NCI-H1436 treated with DMSO at 0.1 percent for 48 hours (cell line): ENCODE measurements at places on chromosomes 16 and 17.

- no peak for DNase-seq
Measured at GRCh38 chr17:56297184-56297583, 143.9 kb downstream of the ANKFN1 start.

- DNase-seq, result no peak
Measured at GRCh38 chr17:81549031-81549557, 3.1 kb downstream of the FAAP100 start.

- DNase-seq, result no peak
Measured at GRCh38 chr16:17452922-17453321, 17.8 kb downstream of the XYLT1 start.

DNA sequence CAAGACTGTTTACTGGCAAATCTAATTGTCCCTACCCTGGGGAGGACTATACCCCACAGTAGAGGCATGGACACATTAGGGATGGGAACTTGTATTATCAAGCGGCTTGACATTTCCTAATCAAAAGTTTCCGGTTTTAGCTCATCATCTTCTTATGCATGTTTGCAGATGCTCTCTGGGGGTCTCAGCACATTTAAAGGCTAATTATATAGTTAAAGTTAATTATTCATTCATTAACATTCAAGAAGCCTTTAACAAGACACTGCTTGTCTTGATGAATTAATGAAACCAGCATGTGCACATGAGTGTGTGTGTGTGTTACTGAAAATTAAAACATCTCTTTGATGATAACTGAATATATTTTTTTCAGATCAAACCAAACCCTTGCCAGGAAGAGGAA is 377.1 kb downstream of the GRIN2A start:
- no peak for DNase-seq

DNA sequence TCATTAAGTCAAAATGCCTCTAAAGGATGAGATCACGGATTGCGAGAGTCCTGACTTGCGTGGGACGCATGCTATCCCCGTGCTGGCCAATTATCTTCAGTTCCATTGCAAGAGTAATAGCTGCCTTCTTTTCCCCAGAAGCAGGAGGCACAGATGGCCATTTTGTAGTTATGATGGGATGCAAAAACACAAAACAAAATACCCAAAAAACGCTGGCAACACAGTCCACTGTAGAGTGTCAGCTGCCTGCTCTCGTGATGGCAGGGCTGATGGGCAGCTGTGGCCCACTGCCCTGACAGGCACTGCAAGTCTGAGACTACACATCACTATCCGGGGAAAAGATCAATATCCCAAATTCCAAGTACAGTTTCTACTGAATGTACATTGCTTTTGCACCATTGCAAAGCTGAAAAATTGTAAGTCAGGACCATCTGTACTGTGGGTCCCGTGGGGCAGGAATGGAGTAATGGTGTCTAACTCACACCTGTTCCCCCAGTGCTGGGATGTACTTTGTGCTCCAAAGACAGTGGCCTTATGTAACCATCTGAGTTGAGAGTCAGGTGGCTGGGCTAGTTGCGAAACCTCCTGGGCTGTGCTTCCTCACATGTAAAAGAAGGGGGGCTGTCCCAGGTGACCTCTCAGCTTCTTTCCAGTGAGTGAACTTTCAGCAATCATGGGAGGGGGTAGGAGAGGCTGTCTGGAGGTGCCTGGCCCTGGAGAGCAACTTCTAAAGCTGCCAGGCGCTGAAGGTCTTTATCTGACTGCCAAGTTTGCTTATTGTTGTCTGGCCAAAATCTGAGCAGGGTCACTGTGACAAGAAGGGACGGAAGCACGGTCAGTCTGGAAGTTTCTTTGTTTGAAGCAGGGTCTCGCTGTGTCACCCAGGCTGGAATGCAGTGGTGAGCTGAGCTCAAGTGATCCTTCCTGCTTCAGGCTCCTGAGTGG is 4.7 kb downstream of the SLC47A1 start:
- no peak for DNase-seq

- DNase-seq, result no peak
Measured at GRCh38 chr17:77527836-77528505, 387.2 kb downstream of the SEC14L1 start.

- DNase-seq, result no peak
Measured at GRCh38 chr17:41968676-41969075, 2.1 kb downstream of the CNP start.

GRCh38 chr16:869823-870641 is 69.5 kb upstream of the GNG13 start:
- DNase-seq, result no peak

GRCh38 chr16:68275611-68276191 is 11.4 kb downstream of the SLC7A6 start:
- DNase-seq, result no peak

DNA sequence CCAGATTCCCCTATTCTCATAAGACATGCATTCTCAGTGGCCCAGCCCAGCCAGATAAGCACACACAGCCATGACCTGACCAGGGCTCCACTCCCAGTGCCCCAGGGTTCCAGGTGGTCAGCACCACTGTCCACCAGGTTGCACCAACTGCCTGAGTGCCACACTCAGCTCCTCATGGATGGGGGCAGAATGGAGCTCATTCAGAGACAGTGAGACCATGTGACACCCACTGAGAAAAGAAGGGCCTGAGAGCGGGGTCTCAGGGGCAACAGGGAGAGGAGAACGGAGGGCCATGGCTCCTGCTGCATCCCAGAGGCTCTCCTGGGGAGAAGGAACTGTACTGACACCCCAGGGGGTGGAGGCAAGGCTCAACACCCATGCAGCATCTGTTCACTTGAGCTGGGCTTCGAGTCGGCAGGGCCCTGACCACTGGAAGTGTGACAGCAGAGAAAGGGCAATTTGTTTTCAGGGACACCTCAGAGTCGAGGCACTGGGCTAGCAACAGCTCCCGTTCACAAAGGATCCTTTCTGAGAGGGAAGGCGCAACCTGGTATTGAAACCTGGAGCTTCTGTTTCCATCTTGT is 18.7 kb upstream of the SLC38A8 start:
- DNase-seq, result no peak

- no peak for DNase-seq
Measured at GRCh38 chr16:47851146-47851545, 304.6 kb downstream of the ABCC12 start.

DNA sequence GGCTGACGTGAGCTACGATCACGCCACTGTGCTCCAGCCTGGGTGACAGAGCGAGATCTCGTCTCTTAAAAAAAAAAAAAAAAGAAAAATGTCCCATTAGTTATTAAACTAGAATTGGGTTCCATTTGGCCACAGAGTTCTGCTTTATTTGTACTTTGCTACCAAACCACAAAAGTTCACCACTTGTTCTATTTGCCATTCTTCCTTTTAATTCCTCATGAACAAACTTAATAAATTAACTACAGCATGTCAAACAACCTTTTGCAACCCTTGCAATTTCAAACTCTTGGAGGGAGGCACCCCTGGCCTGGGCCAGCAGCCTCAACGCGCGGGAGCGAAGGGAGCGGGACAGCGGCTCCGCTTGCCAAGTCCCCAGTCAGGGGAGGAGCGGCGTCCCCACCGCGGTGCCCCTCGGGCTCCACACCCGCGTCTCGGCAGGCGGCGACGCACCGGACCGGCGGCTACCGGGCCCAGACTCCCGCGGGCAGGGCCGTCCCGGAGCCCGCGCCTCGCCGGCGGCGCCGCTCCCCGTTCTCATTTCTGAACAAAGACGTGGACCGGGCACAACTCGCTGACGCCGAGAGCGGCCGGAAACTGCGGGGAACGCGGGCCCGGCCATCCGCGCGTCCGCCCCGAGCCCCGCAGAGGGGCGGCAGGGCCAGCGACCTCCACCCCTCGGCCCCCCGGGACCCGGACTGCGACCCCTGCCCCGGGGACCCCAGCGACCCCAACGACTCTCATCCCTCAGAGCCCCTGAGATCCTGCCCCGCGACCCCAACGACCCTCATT is 775 bp downstream of the CYTH1 start:
- DNase-seq, result no peak

GRCh38 chr17:79023886-79024771 is at the start of gene C1QTNF1:
C1QTNF1 (plus strand) TSS chr17:79024169; CDS start chr17:79043969, 19,800 bp downstream.
- DNase-seq, result no peak

DNA sequence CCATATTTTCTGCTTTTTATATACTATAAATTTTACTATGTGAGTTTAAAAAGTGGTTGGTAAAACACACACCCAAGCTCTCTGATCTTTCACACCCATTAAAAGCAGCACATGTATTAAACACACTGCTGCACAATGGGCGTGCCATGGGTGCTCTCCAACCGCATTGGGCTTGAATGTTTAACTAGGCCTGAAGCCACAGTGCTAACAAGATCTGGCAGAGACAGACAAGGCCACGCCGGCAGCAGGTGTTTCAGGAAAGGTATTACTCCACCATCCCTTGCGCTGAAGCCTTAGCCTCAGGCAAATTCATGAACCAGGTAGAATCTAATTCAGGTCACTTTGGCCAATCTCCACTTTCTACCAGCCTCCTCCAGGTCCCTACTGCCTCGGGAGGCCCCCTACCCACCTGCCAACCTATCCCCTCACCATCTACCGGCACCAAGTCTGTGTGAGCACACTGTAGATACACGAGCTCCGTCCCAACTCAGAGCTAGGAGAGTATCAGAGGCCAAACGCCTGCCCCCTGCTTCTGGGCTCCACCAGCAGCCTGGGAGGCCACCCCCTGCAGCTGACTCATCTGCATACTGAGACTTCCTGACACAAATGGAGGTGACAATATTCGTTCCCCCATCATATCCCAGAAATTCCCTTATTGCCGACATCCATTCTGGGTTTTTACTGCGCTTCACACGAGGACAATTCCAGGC is 95.0 kb downstream of the ADCY9 start:
- DNase-seq, result peak; percentile 68

- DNase-seq, result no peak
Measured at GRCh38 chr16:14434860-14435259, 195.2 kb downstream of the PARN start.

DNA sequence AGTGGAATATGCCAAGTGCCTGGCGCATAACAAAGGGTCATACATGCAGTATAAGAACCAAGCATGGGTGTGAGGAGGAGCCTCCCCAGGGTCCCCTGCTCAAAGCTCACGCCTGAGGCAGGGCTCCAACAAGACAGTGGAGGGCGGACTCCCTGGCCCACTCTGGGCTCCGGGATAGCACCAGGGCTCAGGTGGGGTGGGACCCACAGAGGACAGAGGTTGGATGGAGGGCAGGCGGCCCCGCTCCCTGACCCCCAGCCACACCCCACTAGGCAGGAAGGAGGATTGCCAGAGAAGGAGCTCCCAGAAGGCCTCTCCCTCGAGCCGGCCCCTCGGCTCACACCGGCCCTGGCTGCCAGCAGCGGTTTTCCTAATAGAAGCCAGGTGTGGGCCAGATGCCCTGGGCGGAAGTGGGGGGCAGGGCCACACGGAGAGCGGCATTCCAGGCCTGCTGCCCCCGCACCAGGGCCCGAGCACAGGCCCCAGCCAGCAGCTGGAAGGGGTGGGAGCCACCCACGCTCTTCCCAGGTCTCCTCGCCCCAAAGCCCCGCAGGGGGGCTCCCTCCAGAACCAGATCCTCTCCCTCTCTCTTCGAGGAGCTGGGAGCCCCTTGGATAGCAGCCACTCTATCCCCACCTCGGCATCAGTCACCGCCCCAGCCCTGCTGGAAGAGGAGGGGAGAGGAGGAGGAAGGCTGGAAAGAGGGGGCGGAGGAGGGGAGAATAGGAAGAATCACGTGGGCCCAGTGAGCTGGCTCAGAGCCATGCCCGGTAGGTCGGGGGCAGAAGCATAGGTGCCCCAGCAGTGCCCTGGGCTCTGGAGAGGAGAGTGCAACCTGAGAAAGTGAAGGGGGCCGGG is 21.0 kb downstream of the VASN start:
- DNase-seq, result no peak

DNA sequence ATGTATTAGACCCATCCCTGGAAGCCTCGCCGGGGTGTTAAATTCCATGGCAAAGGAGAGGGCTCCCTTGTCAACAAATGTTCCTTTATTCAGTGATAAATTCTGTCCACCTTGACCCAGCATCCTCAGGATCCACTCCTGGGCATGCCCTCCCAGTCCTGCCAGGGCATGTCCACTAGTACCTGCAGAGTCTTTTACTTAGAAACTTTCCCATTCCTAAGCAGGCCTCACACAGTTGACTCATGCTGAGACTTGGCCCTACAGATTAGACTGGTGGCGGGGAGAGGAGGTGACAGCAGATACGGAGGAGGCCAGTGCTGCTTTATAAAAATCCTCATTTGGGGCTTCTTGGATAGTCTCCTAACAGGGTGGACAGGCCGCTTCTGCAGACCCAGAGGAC is 88.8 kb downstream of the CYLD start:
- no peak for DNase-seq

DNA sequence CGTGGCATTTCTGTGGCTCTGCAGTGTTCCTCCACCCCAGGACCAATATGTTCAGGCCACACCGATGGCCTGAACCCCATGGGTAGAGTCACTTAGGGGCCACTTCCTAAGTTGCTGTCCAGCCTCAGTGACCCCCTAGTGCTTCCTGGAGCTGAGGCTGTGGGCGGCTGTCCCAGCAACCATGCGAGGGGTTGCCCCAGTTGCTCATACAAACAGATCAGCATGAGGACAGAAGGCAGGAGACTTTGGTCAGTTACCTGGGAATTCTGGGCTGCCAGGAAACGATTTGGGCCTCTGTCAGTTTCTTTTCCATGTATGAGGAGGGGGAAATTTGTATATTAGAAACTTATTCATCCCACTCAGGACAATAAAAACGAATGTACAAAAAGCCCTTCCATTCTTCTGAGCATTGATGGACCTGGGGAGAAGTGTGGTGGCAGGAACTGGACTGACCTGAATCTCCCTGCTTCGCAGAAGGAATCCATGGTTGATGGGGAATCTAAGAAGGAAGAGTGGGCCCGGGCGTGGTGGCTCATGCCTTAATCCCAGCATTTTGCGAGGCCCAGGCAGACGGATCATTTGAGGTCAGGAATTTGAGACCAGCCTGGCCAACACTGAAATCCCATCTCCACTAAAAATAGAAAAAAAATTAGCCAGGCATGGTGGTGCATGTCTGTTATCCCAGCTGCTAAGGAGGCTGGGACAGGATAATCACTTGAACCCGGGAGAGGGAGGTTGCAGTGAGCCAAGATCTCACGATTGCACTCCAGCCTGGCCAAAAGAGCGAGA is 4.9 kb upstream of the IL32 start:
- DNase-seq, result no peak

DNA sequence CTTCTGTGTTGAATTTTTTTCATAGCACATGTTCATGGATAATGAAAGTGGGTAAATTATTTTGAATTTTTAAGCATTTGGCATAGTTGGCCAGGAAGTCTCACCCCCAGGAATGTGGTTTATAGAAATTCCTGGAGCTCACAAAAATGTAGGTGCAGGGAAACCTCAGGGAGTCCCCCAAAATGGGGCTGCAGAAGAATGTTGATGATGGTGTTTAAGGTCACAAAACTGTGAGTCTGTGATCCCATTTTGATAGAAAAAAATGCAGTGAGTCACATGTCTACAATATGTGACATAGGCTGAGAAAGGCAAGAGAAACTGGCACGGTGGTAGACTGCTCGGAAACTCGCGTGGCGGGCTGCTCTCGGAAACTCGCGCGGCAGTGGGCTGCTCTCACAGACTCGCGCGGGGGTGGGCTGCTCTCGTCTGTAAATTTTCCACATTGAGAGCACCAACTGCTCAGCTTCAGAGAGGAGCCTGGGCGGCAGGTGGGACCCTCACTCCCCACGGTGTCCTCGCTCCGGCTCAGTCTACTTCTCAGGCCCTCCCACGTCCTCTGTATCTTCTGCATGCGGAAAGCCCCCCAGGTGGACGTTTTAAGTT is 18.7 kb upstream of the MC1R start:
- DNase-seq, result no peak

GRCh38 chr16:3949287-3949686 is 68.8 kb upstream of the CREBBP start:
- no peak for DNase-seq

GRCh38 chr16:25217921-25218320 is 1.2 kb downstream of the AQP8 start:
- DNase-seq, result no peak

- no peak for DNase-seq
Measured at GRCh38 chr16:1687427-1688316, 9.6 kb downstream of the JPT2 start.

GRCh38 chr17:57629470-57629869 is 115.6 kb downstream of the CCDC182 start:
- no peak for DNase-seq
